Urothelium cell line (cell line): ENCODE measurements at places on chromosomes 3 and 15.

DNA sequence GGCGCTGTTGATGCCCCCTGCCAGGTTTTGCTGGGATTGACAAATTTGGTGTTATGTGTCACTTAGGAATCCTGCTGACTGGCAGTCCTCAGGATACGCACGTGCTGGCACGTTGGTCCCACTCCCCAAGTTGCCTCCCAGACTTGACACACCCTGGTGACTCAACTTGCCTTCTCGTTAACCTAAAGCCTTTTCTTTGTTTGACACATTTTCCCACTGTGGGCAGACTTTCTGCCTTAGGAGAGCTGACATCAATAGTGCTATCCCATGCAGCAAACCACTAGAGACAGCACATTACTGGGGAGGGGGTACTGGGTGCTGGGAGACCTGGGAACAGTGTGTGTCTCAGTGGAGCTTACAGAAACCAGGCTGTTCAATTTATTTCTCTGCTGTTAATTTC lies 104.3 kb downstream of the OXNAD1 start:
- DNase-seq: peak; percentile 29

- no peak for DNase-seq
Measured at GRCh38 chr3:124373524-124373923, 356.7 kb upstream of the UMPS start.

DNA sequence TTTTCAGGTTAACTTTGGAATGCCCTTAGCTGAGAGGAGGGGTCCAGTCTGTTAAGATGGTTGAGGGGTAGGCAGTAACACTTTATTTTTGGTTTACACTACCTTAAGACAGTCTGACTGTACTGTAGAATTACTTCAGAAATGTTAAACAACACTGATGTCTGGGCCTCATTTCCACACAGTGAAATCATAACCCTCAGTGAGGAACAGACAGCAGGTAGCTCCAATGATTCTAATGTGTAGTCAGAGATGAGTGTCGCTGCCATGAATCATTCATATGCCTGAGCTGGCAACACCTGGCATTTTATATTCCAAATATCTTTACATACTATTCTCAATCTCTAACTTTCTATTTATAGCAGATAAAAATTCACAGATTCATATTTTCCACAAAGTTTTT lies 37.3 kb upstream of the POU1F1 start:
- no peak for DNase-seq

DNA sequence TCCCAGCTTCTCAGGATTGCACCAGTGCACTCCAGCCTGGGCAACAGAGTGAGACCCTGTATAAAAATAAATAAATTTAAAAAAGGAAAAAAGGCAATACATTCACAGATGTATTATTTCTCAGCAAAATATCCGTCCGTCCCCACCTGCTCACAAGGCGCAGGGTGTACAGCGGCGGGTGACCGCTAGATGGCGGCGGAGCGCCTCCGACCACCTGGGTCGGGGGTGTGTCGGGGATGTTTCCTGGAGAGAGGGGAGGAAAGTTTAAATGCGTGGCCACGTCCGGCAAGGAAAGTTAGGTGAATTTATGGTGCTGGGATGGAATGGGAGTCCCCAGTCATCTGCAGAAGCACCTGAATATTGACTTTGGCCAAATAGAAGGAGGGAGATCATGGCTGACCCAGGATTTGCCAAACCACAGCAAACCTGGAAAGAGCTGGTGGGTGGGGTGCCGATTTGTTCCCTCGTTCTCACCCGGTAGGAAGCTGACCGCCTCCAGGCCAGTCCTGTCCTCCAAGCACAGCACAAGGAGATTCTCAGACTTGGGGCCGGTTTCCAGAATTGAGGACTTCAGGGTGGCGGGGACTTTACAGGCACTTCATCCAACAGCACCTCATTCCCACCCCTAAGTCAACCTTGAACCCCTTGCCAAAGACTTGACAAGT lies 88.3 kb downstream of the TMEM266 start:
- DNase-seq: peak; percentile 84

- no peak for DNase-seq
Measured at GRCh38 chr15:67019884-67020520, 45.4 kb upstream of the SMAD3 start.

DNA sequence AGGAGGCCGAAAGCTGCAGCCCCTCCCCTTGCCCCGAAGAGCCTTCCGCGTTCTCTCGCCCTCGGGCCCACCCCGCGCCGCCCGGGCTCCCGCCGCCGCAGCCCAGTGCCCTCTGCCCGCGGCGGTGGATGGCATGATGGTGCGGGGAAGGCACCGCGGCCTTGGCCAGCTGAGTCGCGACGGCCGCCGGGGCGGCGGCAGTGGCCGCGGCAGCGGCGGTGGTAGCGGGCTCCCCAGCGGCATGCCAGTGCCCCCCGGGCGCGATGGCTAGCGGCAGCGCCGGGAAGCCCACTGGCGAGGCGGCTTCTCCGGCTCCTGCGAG lies 1.2 kb downstream of the TLNRD1 start:
- DNase-seq: peak; percentile 27

DNA sequence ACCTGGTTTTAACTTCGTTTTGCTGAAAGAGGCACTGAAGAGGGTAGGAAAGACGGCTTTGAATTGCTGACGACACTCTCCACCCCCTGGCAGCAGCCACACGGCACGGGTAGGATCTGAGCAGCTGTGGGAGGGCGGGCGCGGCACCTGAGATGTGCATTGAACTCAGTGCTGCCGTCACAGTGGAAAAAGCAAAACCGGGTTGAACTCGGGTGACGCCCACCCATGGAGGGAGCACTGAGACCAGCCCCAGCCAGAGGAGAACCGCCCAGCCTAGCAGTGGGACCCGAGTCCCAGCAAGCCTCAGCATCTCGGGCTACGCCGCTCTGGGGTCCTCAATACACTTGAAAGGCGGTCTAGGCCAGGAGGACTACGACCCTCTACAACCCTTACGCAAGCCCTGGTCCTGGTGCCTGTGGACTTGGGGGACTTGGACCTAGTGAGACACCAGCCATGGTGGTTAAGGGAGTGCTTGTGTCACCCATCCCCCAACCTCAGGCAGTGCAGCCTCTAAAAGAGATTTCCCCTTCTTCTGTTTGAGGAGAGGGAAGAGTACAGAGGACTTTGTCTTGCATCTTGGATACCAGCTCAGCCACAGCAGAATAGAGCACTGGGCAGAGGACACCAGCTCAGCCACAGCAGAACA lies 50.0 kb upstream of the RPL35A start:
- no peak for DNase-seq

DNA sequence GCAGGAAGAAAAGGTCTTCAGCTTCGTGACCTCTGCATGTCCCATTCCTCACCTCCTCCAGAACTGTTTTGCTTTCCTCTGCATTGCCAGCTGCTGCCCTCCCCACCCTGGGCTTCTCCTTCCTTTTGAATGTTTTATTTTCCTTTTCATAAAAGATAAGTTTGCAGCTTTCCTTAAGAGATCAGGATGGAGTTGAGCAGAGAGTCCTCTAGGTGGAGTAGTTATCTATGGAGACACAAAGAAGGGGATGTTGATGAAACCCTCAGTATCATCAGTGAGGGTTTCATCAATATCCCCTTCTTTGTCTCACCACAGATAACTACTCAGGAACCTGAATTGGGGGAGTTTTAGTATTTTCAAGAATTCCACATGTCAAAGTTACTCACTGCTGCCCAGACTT lies 19.0 kb upstream of the SLC25A36 start:
- DNase-seq: no peak

DNA sequence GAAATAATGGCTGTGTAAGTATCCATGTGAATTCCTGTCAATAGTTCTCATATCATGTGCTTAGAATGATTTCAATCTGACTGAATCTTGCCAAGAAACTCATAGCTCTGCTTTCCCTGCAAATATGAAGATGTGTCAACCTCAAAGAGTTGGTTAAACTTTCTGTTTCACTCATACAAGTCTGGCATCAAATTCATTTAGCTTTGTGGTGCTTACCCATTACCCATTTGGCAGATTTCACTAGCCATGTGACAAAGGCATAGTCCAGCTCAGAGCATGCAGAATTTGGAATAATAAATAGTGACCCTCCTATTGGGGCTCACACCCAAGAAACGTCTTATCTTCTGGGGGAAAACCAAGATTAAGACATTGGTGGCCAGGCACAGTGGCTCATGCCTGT lies 256.6 kb upstream of the TPRG1 start:
- no peak for DNase-seq

DNA sequence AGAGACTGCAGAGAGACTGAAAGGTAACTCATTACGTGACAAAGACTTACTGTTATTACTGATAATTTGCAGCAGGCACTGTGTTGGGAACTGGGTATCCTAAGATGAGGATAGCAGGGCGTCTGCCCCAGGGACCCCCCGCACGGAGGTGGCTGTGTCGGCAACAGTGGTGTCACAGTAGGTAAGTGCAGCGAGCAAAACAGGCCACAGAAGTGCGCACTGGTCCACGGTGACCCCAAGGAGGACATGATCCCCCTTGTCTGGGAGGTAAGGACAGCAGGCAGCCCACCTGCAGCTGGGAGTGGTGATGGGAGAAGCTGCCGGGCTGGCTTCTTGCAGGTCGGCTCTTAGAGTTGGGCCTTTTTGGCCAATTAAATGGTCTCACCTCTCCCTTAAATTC lies 82.9 kb downstream of the FAM43A start:
- DNase-seq: no peak
